ENCODE measurements at places on chromosomes 1 and 21.

GRCh38 chr1:10271869-10272268 is 61.5 kb downstream of the KIF1B start:
- DNase-seq, result no peak

DNA sequence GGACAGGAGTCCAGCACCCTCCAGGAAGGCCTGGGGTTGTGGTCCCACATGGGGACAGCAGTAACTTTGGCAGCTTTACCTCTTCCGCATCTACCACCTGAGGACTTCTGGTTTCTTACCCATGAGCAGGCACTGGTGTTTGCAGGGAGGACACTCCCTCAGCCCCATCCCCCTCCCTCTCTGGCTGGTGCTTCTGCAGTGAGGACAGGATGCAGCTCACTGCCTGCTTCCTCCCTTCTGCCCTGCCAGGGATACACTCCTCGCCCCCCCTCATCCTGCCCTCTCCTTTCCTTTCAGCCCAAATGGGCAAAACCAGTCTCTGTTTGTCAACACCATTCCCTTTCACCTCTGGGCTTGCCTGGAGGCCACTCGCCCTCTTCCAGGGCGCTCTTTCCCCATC is 62.4 kb downstream of the KIRREL1 start:
- DNase-seq, result peak; percentile 10

DNA sequence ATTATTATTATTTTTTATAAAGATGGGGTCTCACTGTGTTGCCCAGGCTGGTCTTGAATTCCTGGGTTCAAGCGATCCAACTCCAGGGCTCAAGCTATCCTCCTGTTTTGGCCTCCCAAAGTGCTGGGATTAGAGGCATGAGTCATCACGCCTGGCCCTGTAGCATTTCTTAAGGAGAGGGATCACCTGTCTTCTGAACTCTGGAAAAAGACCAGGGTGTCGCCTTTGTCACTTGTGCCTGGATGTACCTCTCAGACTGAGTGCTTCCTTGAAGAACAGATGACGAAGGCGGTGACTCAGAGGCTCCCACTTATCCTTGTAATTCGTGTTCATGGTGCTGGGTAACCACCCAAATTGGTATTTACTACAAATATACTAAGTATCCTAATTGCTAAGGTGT is 2.4 kb upstream of the CGN start:
- DNase-seq, result no peak

- DNase-seq, result no peak
Observed at GRCh38 chr21:15908187-15908586, 178.4 kb downstream of the USP25 start.

- DNase-seq, result no peak
Observed at GRCh38 chr1:11649624-11650330, 4.5 kb downstream of the FBXO2 start.

DNA sequence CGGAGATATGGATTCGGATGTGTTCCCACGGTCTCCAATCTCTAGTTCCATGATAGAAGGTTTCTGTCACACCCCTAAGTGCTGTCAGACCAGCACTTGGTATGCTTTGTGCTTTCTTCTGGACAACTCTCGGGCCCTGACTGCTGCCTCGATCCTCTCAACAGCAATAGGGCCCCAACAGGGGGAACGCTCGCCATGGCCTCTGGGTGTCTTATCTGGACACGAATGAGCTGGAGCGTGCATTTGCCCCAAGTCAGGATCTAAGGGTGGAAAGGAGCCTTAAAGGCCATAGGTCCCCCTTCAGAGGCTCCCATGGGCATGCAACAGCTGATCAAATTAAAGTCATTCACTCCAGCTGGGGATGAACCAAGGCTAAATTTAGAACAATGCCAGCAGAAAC is 76.8 kb downstream of the TCP10L start:
- DNase-seq, result no peak

GRCh38 chr1:26289158-26290059 is 9.5 kb downstream of the SH3BGRL3 start:
- peak; percentile 98 for DNase-seq

DNA sequence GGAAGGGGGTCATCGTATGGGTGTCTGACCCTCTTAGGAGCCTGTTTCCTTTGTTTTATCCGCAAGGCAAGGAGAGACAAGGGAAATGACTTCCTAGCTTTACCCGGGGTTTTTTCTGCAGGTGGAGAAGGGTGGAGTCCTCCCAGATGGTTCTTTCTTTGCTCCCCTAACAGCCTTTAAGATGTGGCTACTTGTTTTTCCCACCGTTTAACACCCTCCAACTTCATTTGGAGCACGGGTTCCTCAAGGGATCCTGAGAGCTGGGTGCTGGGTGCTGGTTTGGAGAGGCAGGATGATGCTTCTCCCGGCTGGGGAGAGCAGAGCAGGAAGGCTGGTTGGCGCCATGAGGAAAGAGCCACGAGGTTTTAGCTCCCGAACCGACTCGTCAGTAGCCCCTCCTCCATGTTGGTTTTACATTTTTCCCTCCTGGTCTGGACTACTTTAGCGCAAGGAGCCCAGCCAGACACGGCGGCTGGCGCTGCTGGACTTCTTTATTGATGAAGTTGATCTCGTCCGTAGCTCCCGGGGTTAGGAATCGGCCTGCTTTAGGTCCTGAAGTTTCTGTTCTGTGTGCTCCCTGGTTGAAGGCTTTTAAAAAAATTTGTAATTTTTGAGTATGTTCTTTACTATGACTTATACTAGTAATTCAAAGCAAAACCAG is 1.4 kb downstream of the UCK2 start:
- peak; percentile 61 for DNase-seq

GRCh38 chr21:15061747-15062605 is 2.8 kb downstream of the NRIP1 start:
- no peak for DNase-seq

Data from OCI-LY7 (cell line).